Non-pigmented ciliary epithelial cell (primary cell): ENCODE measurements at places on chromosomes 3 and 15.

GRCh38 chr3:64349551-64349950, 124.3 kb upstream of the PRICKLE2 start:
- no peak for DNase-seq

- no peak for DNase-seq
Measured at GRCh38 chr15:33490703-33491102, 179.9 kb downstream of the RYR3 start.

DNA sequence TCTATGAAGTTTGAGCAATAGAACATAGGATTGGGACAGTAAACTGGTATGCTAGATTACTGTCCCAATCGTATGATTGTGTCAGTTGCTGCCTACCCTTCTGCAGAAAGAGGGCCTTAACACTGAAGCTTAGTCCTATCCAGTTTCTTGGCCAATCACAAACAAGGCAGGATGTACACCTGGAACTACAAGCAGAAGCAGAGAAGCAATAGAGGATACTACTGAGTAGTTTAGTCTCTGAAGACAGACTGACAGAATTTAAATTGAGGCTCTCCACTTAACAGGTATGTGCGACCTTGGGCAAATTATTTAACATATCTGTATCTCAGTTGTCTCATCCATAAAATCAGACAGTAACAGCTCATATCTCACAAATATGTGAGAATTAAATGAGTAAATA, 85.0 kb downstream of the ZNF280D start:
- no peak for DNase-seq

DNA sequence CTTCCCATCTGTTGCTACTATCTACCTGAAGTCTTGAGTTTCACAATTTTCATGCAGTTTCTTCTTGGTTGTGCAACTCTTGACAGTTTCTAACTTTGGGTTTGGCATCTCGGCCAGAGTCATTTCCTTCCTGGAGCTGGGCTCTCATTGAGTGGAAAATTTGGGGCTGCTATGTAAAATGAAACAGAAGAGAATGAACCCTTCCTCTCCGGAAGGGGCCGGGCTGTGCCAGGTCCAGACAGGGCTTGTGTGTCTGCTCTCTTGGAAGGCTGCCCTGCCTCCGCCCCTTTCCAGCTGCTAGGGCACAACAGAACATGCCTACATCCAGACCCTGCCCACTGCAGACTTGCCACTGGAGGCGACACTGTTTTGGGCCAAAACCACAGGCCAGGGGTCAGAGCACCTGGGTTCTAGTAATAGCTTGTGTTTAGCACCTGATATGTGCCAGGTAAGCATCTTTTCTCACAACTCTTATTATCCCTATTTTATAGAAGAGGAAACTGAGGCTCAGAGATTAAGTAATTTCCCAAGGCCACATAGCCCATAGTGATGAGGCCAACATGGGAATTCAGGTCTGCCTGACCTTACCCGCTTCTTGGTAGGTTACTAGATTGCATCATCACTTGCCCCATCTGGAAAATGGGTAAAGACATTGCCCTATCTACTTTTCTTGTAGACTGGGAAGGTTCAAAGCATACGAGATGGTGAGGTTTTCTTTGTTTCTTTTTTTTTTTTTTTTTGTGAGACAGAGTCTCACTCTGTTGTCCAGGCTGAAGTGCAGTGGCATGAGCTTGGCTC, 25.0 kb downstream of the IRAK2 start:
- no peak for DNase-seq

DNA sequence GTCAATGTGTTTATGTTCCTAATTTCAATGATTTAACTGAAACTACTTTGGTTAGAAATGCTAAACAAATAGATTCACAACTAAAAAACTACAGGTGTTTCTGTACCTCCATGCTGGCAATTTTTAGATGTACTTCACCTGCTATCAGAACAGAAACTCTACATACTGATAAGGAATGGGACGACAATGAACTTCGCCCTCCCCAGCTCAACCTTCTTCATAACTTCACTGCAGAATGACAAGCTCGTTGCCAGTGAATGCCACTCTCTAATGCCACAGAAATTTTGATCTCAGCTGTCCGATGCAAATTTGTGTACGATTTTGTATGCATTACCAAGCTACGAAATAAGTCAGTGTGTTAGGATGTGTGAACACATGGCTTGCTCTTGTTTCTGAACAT, 133.4 kb downstream of the FOXP1 start:
- DNase-seq = no peak

- no peak for DNase-seq
Measured at GRCh38 chr3:151096716-151097115, 11.3 kb downstream of the MED12L start.

- DNase-seq = no peak
Measured at GRCh38 chr15:98777426-98777825, 129.1 kb downstream of the IGF1R start.

GRCh38 chr3:172040981-172041963, 1.9 kb downstream of the FNDC3B start:
- DNase-seq = no peak

- DNase-seq = no peak
Measured at GRCh38 chr15:60591496-60592370, 112.8 kb upstream of the ICE2 start.

- DNase-seq = no peak
Measured at GRCh38 chr3:71887256-71887655, 102.3 kb upstream of the PROK2 start.

GRCh38 chr3:156516284-156516683, 38.6 kb downstream of the SSR3 start:
- DNase-seq = no peak
